CD4-positive, alpha-beta T cell treated with Interleukin-4 for 4 hours (primary cell): ENCODE measurements at places on chromosomes 13 and 19.

DNA sequence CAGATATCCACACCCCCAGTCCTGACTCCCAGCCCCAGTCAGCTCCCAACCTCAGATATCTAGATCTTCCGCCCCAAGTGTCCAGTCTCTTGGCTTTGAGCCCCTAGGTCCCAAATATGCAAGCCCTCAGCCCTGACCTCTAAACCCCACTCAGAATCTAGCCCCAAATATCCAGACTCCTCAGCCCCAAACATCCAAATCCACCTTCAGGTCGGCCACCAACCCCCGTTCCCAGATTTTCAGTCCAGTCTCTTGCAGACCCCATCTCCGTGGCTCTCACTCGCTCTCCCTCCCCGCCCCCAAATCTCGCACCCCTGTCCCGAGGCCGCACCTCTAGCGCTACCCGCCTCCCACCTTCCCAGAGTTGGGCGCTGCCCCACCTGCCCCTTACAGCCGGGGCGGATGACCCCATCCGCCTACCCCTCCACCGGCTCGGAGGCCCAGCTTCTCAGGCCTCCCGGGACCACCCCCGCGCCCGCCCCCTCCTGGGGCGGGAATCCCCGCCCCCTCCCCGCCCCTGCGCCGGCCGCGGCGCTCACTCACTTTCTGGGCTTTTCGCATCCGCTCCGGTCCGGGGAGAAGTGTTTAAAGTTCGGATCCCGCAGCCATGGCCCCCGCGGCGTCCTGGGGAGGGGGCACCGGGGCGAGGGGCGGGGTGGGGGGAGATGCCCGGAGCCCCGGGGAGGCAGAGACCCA, 604 bp downstream of the ERFL start:
- no peak for DNase-seq

DNA sequence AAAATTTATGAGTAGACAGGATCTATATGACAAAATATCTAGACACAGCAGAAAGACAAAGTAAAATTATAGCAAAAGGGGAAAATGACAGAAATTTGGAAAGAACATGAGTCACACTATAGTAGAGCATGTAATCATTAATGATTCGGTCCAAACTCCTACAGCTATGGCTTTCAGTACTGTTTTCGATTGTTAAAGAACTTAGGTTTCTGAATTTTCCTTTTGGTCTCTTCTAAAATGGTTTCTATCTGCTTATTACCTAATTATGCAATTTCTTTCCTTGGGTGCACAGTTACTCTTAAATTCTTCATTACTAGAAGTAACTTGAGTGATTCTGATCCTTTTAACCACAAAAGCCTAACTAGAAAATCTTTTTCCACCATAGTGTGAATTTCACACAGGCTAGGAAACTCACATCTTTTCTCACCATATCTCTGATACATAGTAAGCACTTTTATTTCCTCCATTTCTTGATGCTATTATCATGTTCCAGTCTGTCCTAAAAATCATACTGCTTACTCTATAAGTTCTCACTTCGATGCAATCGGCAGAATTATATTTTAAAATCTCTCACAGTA, 1101.4 kb downstream of the PCDH9 start:
- DNase-seq, result no peak

- DNase-seq, result no peak
Observed at GRCh38 chr19:42313096-42313839, at the start of gene TMEM145. Gene TMEM145 (plus strand): TSS chr19:42313309. CDS start chr19:42313377, 68 bp downstream.

DNA sequence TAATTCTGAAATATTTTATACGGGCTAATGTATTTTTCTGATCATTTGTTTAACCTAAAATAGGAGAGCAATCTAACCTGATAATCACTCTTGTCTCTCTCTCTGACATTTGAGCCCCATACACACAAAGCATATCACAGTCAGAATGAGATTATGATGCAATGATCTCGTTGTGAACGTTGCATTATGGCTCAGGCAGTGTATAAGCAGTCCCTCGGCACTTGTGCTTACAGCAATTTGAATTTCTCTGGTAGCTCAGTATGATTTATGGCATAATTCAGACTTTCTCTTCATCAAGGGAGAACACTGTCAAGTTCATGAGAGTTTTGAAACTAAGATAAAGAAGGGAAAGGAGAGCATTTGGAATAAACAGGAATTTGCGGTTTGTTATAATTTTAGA, 256.1 kb downstream of the DACH1 start:
- DNase-seq, result no peak

DNA sequence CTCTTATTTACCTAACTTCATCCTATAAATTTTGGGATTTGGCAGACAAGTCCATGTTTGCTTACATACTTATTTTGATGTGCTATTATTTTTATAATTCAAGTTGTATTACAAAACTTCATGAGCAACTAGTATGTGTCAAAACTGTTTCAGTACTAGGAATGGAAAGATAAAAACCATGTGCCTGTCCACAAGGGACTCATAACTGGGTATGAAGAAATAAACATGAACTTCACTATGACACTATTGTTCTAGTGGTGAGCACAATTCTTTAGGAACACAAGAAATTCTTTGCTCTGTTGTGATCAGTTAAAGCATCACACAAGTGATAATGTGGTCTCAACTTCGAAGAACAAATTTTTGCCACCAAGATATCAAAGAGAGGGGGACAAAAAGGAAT, 97.5 kb upstream of the FBXL3 start:
- DNase-seq, result no peak

DNA sequence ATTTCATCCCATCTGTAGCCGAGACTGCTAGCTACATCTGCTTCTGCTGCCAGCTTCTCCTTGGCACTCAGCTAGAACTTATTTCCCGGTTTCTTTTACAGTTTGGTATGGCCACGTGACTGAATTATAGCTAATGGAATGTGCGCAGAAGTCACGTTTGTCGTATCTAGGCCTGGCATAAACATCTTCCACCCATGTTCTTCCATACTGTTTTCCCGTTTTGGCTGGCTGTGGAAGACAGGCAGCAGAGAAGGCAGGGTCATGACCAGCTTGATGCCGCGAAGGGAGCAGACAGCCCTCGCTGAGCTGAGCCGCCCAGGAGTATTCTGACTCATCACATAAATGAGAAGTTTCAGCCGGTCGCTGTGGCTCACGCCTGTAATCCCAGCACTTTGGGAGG, 186.7 kb downstream of the RFC3 start:
- DNase-seq, result no peak

- no peak for DNase-seq
Observed at GRCh38 chr13:38752686-38753085, 65.8 kb downstream of the FREM2 start.

GRCh38 chr19:55209693-55210472, 582 bp upstream of the PTPRH start:
- no peak for DNase-seq

DNA sequence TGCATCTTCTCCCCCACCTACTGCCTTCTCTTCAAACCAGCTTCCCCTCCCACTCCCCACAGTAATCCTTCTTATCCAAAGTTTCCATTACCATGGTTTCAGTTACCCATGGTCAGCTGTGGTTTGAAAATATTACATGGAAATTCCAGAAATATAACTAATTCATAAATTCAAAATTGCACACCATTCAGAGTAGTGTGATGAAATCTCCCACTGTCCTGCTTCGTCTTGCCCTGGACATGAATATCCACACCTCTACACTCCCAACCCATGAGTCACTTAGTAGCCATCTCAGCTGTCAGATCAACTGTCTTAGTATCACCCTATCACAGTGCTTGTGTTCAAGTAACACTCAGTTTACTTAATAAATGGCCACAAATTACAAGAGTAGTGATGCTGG, 3.8 kb upstream of the KCTD12 start:
- DNase-seq, result no peak

- no peak for DNase-seq
Observed at GRCh38 chr19:23788411-23788810, 29.7 kb upstream of the ZNF681 start.

DNA sequence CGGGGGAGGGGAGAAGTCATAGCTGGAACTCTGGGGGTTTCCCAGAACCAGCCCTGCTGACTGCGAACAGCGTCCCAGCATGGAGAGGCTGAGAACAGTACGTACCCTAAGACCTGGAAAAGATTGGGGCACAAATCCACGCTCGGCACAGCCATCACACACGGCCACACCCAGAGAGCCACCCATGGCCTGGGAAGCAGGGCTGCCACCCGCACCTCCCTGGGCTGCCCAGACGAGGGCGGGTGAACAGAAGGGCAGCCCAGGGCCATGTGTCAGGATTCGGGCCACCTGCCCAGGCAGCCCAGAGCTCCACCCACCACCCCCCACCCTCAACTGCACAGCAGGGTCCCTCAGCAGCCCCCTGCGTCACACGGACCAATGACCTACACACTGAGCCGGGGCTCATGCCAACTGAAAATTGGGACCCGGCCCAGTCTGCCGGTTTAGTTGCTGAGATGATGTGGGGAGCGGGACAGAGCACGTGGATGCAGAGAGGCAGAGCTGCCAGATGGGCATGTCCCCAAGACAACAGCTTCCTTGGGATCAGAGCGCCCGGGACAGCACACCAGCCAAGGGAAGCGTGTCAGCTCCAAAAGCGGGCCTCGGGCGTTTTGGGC, 8.5 kb downstream of the UBXN6 start:
- no peak for DNase-seq

GRCh38 chr19:11657307-11657706, 60.0 kb downstream of the ZNF627 start:
- no peak for DNase-seq

- DNase-seq, result no peak
Observed at GRCh38 chr19:15404097-15404779, 14.6 kb downstream of the AKAP8L start.

- peak; percentile 47 for DNase-seq
Observed at GRCh38 chr19:3129112-3129511, 6.7 kb upstream of the GNA15 start.

GRCh38 chr19:5106191-5106726, 137.3 kb downstream of the KDM4B start:
- no peak for DNase-seq

DNA sequence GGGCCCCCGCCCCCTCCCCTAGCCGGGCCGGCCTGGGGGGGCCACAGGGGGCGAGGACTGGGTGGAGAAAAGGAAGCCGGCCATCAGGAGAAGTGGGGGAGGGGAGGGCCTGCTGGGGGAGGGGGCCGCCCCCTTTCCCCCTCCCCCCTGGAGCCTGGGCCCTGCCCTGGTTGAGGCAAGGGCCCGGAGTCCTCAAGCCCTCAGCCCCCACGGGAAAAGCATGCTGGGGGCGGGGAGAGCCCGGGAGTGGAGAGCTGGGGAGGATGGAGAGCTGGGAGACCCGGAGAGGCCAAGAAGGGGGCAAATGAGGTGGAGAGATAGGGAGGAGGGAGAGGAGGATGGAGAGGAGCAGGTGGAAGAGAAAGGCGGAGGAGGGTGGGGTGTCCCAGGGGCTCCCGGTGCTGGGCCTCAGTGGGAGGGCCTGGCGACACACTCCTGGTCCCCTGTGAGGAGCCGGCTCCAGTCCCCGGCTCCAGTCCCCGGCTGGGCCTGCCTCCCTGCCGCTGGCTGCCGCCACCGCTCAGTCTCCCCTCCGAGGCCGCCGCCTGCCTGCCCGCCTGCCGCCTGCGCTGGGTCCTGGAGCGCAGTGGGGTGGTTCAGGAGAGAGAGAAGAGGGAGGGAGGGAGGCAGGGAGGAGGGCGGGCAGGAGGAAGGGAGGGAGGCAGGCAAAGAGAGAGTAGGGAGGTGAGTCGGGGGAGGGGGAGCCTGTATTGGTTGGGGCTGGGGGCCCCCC, at the start of gene GRIK5:
GRIK5 (minus strand) TSS at position 588 of the 733 bp plus-strand sequence. CDS start 4,436 bp downstream, outside the sequence.
- no peak for DNase-seq

DNA sequence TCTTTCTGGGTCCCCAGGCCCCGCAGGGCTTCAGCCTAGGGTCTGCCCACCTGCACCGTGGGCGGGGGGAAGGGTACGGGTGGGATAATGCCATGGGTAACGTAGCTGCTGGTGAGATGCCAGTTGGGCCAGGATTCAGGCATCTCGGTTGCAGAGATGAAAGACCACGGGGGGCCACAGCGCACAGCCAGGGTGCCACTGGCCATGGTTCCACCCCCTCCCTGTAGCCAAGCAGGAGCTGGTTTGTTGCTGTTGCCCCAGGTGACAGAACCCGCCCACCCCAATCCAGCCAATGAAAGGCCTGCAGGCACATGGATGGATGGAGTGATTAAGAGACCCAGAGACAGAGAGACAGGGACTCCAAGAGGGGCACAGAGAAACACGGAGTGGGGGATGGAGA, 1.0 kb upstream of the CGB7 start:
- DNase-seq, result no peak

DNA sequence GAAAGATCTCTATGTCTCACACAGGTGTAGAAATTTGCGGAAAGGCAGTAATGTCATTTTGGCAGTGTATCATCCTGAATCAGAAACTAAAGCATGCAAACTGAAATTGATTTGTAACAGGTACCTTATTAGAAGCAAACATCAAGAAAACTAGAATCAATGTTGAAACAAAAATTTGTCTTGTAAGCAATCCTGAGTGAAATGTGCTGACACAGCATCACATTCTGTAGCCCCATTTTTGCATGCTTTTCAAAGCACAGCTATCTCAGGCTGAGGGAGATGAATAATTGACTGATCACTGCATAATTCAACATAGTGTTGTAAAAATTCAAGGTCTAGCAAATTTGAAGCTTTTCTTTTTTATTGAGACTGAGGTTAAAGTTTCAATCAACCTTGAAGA, 539.7 kb downstream of the DACH1 start:
- DNase-seq, result no peak

- no peak for DNase-seq
Observed at GRCh38 chr13:30803749-30804148, 68.4 kb downstream of the ALOX5AP start.

GRCh38 chr13:30313311-30313710, 6.0 kb upstream of the KATNAL1 start:
- DNase-seq, result no peak

DNA sequence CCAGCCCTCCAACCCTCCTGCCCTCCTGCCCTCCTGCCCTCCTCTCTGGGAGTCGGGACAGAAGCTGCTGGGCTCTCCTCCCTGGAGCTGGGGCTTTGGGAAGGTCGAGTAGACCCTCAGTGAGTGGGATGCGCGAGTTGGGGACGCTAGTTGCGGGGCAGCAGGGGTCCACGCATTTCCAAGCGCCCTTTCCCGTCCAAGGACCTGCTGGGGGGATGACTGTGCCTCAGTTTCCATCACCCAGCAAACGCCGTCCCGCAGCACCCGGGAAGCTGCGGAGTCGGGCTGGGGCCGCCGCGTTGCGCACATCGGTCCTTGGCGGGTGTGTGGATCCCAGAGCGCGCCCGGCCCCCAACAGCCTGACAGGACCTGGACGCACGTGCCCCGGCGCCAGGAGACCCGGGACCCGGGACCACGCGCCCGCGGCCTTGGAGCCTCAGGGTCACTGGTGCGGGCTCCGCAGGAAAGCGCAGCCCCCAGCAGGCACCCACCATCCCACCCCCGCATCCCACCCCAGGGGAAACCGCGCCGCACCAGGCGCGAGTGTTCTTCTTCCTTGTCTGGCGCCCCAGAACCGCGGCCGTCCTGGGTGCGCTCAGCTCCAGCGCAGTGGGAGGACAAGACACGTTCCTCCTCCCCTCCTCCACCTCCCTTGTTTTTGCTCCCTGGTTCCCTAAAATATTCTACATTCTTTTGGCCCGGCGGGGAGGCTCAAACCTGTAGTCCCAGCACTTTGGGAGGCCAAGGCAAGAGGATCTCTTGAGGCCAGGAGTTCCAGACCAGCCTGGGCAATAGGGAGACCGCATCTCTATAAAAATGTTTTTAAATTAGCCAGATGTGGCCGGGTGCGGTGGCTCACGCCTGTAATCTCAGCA, 9.2 kb downstream of the ONECUT3 start:
- DNase-seq, result no peak

DNA sequence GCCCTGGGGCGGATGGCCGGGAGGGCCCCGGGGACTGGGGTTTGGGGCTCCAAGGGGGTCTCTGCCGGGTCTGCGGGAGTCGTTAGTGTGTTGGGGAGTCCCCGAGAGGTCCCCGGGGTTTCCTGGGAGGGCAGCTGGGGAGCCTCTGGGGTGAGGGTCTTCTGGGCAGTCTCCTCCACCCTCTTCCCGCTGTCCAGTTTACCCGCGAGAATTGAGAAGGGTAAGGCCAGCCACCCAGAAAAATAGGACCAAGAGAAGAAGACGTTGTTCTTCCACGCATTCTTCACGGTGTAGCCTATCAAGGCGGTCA, 1.0 kb upstream of the ETFB start:
- DNase-seq, result no peak
